Stimulated activated CD4-positive, alpha-beta T cell treated with anti-CD3 and anti-CD28 coated beads, Interleukin-12 subunit alpha, Interleukin-12 subunit beta, amount 100 ng/mL, for 4 hours (primary cell): ENCODE measurements at places on chromosomes 1 and 21.

- no peak for DNase-seq
These were observed 41.7 kb downstream of the EIF2D start for GRCh38 chr1:206570529-206570928.

DNA sequence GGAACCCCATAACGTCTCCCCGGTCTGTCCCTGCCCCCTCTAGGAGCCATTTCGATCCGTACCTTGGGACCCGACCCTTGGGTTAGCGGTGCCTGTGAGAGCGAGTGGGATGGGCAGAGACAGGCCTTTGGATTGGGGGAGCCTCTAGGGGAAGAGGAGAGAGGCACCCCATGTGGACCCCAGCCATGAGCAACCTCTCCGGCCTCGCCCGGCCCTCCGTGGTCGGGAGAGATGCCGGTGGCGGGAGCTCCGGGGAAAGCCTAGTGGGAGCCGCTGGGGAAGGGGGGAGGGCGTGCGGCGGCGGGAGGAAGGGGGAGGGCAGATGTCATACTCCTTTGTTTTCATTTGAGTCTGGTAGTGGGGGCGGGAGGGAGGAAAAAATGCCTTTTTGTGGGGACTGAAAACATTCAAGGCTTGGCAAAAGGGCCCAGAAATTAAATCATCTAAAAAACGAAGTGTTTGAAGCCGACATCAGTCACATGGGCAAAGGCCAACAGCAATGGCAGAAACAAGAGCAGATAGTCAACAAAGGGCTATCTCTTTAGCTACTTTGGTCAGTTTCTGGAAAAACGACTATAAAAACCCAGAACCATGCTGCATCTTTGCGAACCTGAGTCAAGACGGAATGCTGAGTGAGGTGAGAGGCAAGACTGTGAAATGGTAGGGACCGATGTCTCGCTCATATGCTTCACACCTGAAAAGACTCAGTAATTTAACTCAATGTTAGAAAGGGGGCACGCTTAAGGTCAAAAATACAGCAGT, 758 bp downstream of the PTBP2 start:
- DNase-seq: peak; percentile 44

DNA sequence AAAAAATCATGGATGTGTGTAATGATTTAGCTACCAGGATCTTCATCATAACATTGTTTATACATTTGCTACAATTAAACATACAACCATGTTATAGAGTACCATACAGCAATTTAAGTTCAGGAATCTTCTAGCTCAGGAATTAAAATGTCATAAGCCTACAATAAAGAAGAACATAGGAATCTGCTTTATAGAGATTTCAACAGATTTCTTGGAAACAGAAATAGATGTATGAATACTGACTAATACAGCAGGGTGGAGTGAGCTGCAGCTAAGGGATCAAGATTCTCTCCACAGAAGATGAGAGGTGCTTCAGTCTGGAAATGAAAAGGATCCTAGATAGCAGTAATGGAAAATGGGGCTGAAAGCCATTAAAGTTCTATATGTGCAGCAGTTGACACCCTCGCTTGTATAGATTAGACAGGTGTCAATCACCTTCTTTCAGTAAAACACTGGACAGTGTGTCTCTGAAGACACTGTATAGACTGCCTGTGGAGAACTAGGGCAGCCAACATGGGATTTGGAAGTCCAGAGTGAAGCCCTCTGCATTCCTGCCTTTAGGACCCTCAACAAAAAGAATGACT, 73.9 kb downstream of the DNTTIP2 start:
- no peak for DNase-seq

- DNase-seq: peak; percentile 24
These were observed 23.0 kb upstream of the DMBX1 start for GRCh38 chr1:46466477-46467182.

DNA sequence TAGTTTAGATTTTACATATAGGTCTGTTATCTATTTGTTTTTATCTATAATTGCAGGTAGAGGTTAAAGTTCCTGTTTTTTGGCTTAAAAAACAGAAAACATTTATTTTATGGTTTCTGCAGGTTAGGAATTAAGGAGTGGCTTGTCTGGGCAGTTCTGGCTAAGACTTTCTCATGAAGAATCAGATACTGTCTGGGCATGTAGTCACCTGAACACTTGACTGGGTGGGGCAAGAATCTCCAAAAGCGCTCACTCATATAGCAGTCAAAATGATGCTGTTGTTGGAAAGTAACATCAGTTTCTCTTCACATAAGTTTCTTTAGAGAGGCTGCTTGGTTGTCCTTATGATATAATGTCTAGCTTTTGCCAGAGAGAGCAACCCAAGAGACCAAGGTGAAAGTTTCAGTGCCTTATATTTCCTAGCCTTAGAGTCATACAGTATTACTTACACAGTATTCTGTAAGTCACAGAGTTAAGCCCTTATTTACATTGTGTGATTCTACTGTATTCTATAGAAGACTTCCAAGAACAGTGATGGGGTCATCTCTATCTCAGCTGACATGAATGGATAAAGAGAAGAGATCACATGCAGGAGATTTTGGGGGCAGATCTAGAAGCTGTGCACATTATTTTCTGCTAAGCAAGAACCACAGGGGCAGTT, 125.4 kb upstream of the GPR52 start:
- DNase-seq: no peak

GRCh38 chr1:15350551-15351200, 59.0 kb upstream of the EFHD2 start:
- no peak for DNase-seq

- no peak for DNase-seq
These were observed 179.5 kb downstream of the GALNT2 start for GRCh38 chr1:230246551-230246950.
